Choroid plexus epithelial cell (primary cell): ENCODE measurements at places on chromosomes 16 and 17.

DNA sequence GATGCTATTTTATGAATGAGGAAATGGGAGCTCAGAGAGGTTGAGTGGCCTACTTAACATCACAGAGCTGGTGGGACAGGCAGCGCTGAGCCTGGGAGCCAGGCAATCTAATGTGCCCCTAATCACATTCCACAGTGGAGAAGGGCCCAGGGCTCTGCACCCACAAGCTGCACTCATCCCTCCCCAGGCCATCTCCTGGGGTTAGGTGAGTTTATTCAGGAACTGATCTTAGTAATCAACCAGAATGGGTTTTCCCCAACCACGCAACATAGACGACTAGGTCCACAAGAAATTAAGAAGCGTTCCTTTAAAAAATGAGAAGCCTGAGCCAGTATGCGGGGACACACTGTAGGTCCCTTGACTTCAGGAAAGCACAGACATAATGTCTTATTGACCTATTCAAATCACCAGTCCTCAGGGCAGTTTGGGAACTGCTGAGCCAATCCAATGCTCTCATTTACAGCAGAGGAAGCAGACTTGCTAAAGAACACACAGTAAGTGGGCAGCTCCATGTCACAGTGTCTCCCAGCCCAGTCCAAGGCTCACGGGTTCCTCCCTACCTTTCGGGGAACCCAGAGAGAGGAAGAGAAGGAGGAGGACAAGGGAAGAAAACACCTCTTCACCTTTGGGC, 2.3 kb downstream of the MPP3 start:
- DNase-seq: no peak

GRCh38 chr17:2042390-2042847, 597 bp downstream of the OVCA2 start:
- peak; percentile 78 for DNase-seq

GRCh38 chr16:86391486-86391885, 118.8 kb upstream of the FOXF1 start:
- DNase-seq: peak; percentile 48

- DNase-seq: peak; percentile 84
These were observed 58.6 kb downstream of the EMP2 start for GRCh38 chr16:10521681-10522274.

DNA sequence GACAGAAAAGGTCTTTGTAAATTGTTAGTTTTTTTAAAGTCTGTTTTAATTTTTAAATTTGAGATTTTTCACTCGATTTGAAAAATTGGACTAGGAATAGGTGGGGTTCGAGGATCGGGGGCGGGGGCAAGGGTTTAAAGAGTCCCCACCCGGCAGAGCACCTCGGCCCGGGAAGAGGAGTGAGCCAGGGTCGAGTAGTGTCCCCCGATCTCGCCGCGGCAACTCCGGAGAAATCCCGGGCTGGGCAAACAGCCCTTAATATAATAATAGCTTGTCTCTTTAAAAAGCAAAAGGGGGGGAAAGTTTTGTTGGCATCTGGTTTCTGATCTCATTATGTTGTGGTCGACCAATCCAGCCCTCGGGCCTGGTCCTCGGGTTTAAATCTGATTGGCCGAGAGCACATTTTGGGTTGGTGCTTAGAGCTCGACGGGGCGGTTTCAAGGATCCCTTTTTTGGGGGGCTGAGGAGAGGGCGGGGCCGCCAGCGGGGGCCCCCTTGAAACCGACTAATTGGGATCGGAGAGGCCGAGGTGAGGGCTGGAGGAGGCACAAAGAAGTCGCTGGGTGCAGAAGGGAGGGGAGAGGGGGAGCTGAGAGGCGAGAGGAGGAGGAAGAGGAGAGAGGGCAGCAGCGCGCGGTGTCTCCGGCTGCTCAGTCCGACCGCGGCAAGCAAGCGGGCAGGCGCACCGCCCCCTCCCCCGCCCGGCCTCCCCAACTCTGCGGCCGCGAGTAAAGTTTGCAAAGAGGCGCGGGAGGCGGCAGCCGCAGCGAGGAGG, at the start of gene FZD2:
Gene FZD2 (plus strand): TSS at position 653 of the 775 bp plus-strand sequence. CDS start 205 bp downstream, outside the sequence.
- DNase-seq: peak; percentile 99

GRCh38 chr17:1159431-1160180, 20.2 kb downstream of the ABR start:
- no peak for DNase-seq

- no peak for DNase-seq
These were observed 123.4 kb downstream of the PRKCB start for GRCh38 chr16:23959072-23959751.

- no peak for DNase-seq
These were observed 132.0 kb downstream of the PRKCB start for GRCh38 chr16:23967775-23968174.

DNA sequence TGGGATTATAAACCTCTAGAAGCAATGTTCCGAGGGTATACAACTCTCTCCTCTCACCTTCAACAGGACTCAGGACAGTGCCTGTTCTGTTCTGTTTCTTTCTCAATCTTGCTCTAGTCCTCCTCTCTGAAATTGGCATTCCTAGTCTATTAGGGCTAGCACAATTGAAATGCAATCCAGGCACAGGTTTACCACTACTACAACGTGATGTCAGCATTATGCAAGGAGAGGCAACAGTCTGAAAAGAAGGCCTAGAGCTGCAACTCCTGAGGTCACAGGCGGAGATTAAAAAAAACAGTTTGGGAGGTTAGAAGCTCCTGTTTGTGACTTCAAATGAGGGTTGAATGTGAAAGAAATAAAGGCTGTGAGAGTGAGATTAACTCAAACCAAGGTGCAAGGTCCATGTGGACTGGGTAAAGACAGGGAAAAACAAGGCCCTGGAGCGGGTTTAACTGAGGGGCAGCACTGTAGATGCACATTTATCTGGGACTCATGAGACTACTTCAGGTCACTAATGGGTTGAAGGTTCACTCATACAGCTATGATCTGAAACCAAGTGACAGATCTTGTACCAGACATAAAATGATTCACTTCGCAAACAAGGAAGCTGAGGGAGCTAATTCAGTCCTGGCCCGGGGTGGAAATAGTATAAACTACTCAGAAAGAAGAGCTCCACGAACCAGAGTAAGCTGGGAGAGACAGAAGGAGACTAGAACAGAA, 16.8 kb downstream of the AMFR start:
- DNase-seq: no peak

DNA sequence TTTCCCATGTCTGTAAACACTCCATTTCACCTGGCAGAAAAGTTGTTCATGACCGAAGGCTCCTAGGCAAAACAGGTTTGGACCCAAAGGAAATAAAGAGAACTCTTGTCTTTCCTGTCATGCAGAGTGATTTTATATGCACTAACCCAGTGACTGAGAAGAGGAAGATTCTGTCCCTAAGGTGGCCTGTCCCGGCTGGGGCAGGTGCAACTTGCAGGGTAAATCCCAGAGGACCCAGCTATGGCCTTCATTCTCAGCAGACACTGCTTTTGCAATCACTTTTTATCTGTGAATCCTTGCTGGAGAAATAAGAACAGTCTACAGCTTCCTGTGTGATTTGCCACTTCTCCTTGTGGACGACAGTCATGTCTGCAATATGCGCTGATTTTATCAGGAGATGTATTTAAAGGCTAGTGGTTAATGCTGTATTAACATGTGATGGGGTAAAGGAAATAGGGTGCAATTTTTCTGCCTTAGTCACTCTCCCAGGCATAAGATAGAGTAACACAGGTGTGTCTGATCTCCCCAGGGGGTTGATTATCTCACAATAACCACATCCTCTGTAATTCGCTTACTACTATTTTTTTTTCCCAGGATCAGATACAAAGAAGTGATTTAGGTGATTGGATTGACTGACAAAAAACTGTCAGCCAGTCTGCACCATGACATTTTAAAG, 696.8 kb upstream of the SOX9 start:
- DNase-seq: peak; percentile 52

DNA sequence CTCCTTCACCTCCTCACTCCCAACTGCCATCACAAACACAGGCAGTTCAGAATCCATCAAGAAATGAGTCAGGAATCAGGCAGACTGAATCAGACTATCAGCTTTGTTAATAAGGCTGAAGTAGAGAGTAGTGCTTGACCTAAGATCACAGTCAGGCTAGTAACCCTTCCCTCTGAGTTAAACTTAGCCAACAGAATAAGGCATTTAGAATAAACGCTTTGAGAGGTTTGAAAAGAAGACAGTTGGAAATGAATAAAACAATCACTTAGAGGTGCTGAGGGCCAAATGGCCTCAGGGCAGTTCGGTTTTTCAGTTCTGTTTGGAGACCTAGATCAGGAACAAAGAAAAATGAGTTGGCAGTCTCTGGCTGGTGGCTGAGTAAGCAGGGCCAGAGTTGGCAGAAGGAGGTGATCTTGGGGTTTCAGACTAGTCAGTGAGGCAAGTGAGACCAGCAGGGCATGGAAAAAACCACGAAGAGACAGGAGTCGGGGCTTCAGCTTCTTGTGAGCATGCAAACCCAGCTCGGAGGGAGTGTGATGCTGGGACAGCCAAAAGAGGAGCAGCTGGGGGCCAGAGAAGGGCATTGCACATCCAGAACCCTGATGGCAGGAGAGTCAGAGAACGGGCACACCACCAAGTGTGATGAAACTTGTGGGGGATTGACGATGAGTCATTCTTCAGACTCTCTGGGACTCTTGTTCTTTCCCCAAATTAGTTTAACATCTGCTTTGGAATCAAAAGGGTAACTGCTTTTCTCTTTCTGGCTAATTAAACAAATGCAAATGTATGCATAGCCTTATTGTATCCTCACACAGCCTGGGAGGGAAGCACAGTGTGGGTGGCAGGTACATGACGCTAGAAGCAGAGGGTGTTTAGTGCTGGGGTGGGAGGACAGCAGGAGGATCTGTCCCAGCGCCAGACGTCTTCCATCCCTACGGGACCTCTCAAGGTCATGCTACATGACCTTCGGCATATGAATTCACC, 54.8 kb downstream of the SPECC1 start:
- DNase-seq: peak; percentile 67
